ENCODE measurements at places on chromosomes 3 and 15. TPM values are rescaled to one million over a fixed set of nuclear protein-coding genes. Genes with fewer than 3 reads are reported as not detected.

DNA sequence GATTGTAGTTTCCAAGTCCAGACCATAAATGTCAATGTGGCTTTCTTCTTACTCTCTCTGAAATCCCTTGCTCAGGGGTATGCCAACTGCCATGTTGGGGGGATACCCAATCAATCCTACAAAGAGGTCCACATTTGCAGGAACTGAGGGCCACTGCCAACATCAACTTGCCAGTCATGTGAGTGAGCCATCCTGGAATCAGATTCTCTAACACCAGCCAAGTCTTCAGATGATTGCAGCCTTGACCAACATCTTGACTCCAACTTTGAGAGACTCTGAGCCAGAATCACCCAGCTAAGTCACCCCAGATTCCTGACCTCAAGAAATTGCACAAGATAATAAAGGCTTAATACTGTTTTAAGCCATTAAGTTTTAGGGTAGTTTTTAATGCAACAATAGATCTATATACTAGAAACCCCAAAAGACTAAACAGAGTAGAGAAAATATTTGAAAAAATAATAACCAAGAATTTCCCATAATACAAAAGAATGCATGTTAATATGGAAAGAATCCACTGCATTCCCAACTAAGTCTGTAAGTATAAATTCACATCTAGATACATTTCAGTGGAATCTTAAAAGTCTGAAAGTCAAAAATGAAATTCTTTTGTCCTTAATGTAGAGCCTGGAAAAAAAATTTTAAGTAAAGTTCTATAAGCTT is 22.4 kb downstream of the ISG20 start:
- no peak for DNase-seq

LRTM1 gene
- not detected for polyA plus RNA-seq

GRCh38 chr3:184419171-184419570 is 39.3 kb downstream of the CHRD start:
- no peak for DNase-seq

SMCO1 gene
- not detected for polyA plus RNA-seq

GRCh38 chr15:43948691-43949325 is 122.0 kb downstream of the WDR76 start:
- no peak for DNase-seq

PDE8A gene
- 82.9 TPM for polyA plus RNA-seq

C3orf22 gene
- not detected for polyA plus RNA-seq

- no peak for DNase-seq
Measured at GRCh38 chr3:21645121-21645897, 105.7 kb downstream of the ZNF385D start.

- no peak for DNase-seq
Measured at GRCh38 chr3:71341721-71342120, 241.8 kb downstream of the FOXP1 start.

FSIP1 gene
- 2.6 TPM for polyA plus RNA-seq

- no peak for DNase-seq
Measured at GRCh38 chr15:31084176-31084575, 17.3 kb downstream of the TRPM1 start.

DNA sequence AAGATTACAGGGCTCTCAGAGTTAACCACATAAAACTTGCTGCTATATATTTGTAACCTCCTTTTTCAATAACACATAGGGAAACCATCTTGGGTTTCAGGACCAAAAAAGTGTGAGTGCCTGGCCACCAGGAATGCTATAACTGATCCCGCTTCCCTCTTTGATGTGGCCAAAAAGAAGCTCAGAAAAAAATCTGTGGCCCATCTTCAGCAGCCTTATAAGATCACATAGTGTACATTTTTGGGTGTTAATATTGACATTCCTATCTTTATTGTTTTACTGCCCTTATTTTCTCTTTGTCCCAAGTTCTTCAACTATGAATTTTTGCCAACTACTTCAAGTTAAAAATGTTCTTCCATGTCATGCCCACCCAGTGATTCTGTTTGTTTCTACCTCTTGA is 102.8 kb downstream of the LIPC start:
- DNase-seq: no peak

MAPKAPK3 gene
- 38.4 TPM for polyA plus RNA-seq

DNA sequence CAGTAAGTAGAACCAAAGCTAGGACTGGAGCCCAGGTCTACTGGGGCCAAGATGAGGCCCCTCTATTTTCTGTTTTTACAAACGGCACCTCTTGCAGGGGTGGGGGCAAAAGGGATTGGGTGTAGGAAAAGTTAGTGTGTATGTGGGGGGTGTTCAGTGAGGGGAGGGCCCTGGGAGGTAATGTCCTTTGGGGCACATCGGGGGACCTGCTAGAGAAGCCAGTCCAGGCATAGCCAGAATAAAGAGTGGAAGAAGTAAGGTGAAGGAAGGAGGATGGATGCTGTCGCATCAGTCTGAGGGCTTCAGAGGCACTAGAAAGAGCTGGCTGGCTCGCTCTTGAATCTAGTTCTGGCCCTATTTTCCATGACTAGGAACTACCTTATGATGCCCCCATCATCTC is 2.6 kb downstream of the PLCD1 start:
- no peak for DNase-seq

DNA sequence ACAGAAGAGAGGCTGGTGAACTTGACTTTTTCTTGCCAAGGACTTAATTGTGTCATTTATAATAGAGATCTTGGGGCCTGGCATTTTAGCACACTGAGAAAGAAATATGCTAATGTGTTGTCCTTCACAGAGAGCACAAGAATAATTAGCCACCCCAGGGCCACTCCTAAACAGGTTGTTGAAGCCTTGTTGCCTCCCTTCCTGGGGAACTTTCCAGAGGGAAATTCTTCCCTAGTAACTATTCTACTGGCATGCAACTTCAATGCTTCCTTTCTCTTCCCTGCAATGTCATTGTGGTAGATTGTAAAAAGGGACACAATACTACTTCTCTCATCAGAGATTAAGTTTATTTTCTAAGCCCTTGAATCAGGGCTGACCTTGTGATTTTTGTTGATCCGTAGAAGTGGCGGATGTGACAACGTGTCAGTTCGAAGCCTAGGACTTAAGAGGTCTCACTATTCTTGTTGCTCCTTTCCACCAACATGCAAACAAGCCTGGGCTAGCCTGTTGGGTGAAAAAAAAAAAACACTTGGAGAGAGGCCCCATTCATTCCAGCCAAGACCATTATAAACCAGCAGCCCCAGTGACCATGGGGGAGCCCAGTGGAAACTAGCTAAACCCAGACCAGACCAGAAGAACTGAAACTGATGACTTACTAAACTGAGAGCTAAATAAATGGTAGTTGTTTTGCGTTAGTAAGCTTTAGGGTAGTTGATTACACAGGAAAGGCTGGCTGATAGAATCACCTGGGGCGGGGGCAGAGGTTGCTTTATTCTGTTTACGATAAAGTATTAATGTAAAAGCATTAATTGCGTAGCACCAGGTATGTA is 287.2 kb downstream of the SHQ1 start:
- DNase-seq: no peak

SAMD7 gene
- not detected for polyA plus RNA-seq

GRCh38 chr15:56797720-56798275 is 64.5 kb upstream of the ZNF280D start:
- DNase-seq: no peak

AP3B2 gene
- polyA plus RNA-seq: 3.1 TPM

- DNase-seq: no peak
Measured at GRCh38 chr15:86267892-86268291, 188.2 kb downstream of the AGBL1 start.

NR1I2 gene
- 0.84 TPM for polyA plus RNA-seq

- DNase-seq: no peak
Measured at GRCh38 chr3:169340065-169340464, 323.4 kb downstream of the MECOM start.

- no peak for DNase-seq
Measured at GRCh38 chr15:66172324-66172980, 81.1 kb downstream of the MEGF11 start.

PLSCR2 gene
- 1.6 TPM for polyA plus RNA-seq

TMEM108 gene
- 2.4 TPM for polyA plus RNA-seq

MB21D2 gene
- polyA plus RNA-seq: 16.3 TPM

DNA sequence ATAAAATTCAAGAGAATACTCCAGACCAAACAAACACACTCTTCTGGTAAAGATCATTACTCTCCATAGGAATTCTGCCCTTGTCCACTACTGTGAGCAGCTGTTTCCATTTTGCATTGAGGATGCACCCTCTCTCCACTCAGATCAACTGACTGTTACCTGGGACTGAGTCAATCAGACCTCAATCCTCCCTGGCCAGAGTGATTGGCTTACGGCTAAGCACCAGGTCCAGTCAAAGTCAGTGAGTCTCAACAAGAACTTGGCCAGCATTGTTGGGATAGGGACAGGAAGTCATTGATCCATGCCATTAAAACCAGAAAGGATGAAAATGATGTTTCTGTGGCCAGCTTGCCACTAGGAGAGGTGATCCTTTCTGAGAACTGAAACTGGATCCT is 79.7 kb downstream of the WNT5A start:
- DNase-seq: no peak

DNA sequence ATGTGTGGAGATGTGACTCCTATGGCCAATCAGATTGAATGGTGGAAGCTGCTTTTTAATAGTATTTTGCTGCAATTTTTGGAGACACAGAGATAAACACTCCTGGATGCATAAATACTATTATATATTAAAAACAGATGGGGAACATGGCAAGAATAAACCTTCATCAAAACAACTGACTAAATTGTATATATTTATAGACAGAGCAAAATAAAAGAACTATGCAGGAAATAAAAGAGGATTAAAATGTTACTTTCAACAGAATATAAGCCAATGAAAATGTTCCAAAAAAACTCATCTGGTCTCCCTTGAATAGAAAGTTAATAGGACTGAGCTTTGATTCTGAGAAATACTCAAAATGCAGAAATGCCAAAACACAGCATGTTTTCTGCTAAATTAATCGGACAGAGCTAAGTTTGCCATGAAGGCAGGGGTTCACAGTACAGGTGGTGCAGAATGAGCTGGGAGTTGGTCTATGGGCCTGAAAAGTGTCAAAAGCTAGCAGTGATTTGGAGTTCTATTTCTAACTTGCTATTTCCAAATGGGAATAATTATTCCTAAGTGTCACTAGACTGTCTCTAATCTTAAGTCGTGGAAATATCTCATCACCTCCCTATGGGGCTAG is 227.2 kb downstream of the CNTN3 start:
- no peak for DNase-seq

DNA sequence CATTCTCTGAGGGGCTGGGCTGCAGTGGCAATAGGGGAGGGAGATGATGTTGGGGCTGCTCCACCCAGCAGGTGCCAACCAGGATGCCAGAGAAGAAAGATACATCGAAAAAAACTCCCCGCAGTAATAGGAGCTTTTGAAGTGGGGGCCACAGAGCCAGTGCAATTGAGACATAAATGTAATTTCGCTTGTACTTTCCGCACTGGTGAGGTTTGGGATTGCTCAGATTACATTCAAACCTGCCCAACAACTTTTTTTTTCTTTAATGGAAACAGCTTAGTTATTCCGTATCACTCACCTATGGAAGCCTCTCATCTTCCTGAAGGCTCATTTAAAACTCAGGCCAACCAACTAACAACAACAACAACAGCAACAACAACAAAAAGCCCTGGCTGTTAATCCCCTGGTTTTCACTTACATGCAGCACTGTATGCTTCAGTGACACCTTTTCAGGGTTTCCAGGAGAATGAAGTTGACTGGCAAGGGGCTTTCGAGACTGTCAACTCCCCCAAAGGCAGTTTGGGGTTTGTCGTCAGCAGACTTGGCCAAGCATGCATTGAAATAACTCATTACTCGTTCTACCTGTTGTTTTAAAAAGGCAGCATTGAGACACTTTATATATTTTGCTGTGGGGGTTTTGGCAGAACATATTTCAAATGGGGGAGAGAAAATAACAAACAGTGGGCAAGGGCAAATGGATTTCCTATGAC is 163.8 kb downstream of the EBLN2 start:
- DNase-seq: peak; percentile 17

GRCh38 chr3:126119976-126120375 is 36.1 kb upstream of the SLC41A3 start:
- no peak for DNase-seq

DNA sequence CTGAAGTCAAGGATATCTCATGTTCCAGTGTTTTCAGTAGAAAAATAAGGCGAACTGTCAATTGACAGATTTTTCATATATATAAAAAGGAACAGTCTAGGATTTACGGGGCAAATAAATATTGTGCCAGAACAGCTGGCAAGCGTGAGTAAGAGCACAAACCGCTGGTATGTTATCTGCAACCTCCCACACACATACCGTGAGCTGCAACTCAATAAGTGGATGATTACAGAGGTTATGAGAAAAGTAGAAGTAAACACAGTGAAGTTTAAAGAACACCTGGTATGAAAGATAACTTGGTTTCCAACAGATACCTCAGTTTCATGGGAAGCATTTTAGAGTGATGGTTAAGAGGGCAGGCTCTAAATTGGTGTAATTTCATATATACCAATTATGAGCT is 733.4 kb downstream of the TUSC7 start:
- DNase-seq: no peak

DNA sequence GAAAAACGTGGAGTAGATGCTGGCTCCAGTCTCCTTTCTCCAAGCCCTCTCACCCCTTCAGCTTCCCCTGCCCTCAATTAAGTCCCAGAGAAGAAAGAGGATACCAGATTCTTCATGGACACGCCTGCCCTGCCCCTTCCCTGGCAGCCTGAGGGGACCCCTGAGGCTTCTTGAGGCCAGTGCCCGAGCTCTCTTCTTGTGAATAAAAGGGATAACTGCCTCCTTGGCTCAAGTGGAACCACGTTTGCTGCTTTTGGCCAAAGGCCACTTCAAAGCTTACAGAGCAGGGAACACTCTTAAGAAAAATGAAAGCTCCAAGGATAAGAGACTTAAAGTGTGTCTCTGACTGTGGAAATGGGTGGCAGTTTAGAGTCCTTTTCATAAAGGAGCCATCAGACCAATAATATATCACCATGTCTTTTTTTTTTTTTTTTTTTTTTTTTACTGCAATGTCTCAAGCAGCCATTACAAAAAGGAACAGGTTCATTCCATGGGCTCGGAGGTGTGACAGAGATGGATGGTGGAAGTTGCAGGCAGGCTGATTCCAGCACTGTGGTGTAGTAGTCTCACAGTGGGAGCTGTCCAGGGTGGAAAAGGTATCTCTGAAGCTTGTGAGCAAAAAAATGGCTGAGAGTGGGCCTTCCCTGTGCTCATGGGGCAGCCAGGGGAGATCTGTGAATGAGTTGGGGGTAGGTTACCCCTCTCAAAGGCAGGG is 108.8 kb downstream of the SEMA5B start:
- no peak for DNase-seq

GRCh38 chr3:148964809-148965208 is 26.5 kb upstream of the GYG1 start:
- no peak for DNase-seq

DNA sequence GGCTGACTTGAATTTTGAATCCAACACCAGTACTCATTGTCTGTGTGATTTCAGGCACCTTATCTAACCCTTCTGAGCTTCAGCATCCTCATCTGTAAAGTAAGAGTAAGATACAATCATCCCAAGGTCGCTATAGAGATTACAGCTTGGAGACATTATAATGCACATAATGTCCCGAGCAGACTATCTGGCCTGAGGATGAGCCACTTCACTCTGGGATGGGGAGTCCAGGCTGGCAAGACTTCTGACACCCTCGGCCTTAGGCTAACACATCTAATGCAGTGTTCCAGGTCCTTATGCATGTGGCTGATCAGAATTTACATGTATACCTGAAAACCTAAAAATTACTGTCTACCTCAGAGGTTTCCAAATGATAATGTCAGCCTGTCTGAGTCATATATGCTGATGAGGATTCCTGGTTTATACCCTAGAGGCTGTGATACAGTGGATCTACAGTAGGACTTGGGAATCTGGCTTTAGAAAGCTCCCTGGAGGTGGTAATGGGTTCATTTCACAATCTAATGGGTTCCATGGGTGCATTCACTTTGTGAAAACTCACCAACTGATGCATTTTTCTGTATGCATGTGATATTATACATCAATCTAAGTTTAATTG is 229.0 kb upstream of the SLCO3A1 start:
- no peak for DNase-seq

- DNase-seq: no peak
Measured at GRCh38 chr3:172314591-172315160, 133.6 kb downstream of the GHSR start.

All from renal cortex interstitium (tissue), 15 donors.